ENCODE measurements at places on chromosomes 13 and 19. TPM values are rescaled to one million over a fixed set of nuclear protein-coding genes. Genes with fewer than 3 reads are reported as not detected.

GRCh38 chr19:7902796-7903243 is 857 bp upstream of the MAP2K7 start:
- peaks cover 20% of the 10 kb centered on the region for H3K4me1 ChIP-seq
- H3K4me3 ChIP-seq: peak overlapping the region; percentile 90
- peak overlapping the region; percentile 97 for H3K27ac ChIP-seq
- H3K27me3 ChIP-seq: no peaks in the 10 kb centered on the region

GRCh38 chr19:57802269-57802668 is 12.4 kb downstream of the ZNF552 start:
- H3K27ac ChIP-seq: no peak overlapping the region
- no peak overlapping the region for H3K4me3 ChIP-seq
- H3K27me3 ChIP-seq: no peaks in the 10 kb centered on the region
- peaks cover 13% of the 10 kb centered on the region for H3K4me1 ChIP-seq
- no peaks in the 10 kb centered on the region for H3K36me3 ChIP-seq

CLDND2 gene
- 0.57 TPM for total RNA-seq

- H3K27me3 ChIP-seq: no peaks in the 10 kb centered on the region
- H3K27ac ChIP-seq: no peak overlapping the region
- no peaks in the 10 kb centered on the region for H3K36me3 ChIP-seq
These were observed 1563.2 kb upstream of the MIR17HG start for GRCh38 chr13:89784161-89784809.

- H3K36me3 ChIP-seq: no peaks in the 10 kb centered on the region
- no peaks in the 10 kb centered on the region for H3K27me3 ChIP-seq
- H3K4me3 ChIP-seq: peak overlapping the region; percentile 90
- peaks cover 24% of the 10 kb centered on the region for H3K4me1 ChIP-seq
- peak overlapping the region; percentile 99 for H3K27ac ChIP-seq
These were observed 8.1 kb upstream of the ARRDC2 start for GRCh38 chr19:17999684-18000479.

- H3K27me3 ChIP-seq: no peaks in the 10 kb centered on the region
- H3K4me1 ChIP-seq: peaks cover 5% of the 10 kb centered on the region
- H3K27ac ChIP-seq: peak overlapping the region; percentile 34
These were observed 4.8 kb upstream of the ZNF253 start for GRCh38 chr19:19860756-19861390.

- H3K27me3 ChIP-seq: no peaks in the 10 kb centered on the region
- H3K4me1 ChIP-seq: no peaks in the 10 kb centered on the region
- DNase-seq: no peak
- no peak overlapping the region for H3K4me3 ChIP-seq
- H3K27ac ChIP-seq: no peak overlapping the region
- no peaks in the 10 kb centered on the region for H3K36me3 ChIP-seq
These were observed 73.3 kb upstream of the ATXN8OS start for GRCh38 chr13:70034286-70034685.

GRCh38 chr19:45496349-45496953 is 396 bp downstream of the RTN2 start:
- H3K36me3 ChIP-seq: peaks cover 2% of the 10 kb centered on the region
- H3K27ac ChIP-seq: peak overlapping the region; percentile 68
- peaks cover 37% of the 10 kb centered on the region for H3K4me1 ChIP-seq

DNA sequence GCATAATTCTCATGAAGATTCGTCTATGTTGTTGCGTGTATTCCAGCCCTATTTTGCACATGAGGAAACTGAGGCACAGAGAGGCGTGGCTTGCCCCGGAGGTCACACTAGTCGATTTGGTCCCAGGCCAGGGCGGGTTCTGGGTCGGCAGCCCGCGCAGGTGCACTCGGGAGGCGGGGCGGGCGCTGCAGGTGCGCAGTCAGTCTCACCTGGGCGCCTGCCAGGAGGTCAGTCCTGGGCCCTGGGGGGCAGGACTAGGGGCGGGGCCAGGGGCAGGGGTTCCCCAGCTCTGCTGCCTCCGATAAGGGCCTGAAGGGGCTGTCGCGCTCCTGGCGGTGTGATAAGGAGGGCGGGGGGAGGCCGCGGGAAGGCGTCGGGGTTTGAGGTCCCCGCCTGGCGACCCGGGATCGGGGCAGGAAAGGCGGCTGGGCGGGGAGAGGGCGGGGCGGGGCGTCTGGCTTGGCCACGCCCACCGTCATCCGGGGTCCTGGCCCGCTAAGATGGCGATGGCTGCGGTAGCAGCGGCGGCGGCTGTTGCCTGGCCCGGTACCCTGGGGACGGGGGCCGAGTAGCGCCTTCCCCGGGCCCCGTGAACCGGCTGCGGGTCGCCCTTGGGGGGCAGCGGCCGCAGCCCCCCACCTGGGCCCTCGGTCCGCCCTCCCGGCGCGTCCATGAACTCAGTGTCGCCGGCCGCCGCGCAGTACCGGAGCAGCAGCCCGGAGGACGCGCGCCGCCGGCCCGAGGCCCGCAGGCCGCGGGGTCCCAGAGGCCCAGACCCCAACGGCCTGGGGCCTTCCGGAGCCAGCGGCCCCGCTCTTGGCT is at the start of gene ATG4D:
ATG4D (plus strand) TSS at position 485 of the 822 bp plus-strand sequence; CDS start at position 672, 187 bp downstream.
- no peaks in the 10 kb centered on the region for H3K36me3 ChIP-seq
- peaks cover 15% of the 10 kb centered on the region for H3K27me3 ChIP-seq
- H3K4me1 ChIP-seq: peaks cover 13% of the 10 kb centered on the region
- peak within 1 kb of the TSS; percentile 87 for H3K27ac ChIP-seq

IGFL2 gene
- total RNA-seq: 0.72 TPM

- DNase-seq: no peak
- H3K36me3 ChIP-seq: no peaks in the 10 kb centered on the region
These were observed 149.5 kb downstream of the CACNA1A start for GRCh38 chr19:13356686-13357280.

DNA sequence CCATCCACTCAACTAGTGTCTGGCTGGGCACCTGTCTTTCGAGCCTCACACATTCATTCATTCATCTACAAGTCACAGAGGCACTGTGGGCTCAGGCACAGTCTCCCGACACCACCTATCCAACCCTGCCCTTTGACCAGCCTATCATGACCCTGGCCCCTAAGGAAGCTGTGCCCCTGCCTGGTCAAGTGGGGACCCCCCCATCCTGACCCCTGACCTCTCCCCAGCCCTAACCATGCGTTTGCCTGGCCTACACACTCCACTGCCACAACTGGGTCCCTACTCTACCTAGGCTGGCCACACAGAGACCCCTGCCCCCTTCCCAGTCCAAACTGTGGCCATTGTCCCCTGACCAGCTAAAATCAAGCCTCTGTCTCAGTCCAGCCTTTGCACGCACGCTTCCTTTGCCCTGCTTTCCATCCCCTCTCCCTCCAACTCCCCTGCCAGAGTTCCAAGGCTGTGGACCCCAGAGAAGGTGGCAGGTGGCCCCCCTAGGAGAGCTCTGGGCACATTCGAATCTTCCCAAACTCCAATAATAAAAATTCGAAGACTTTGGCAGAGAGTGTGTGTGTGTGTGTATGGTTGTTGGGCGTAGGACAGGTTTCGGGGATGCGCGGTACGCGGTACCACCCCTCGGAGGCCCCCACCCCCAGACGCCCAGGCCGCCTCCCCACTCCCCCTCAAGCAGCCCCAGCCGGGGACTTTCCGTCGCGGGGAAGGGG is 404 bp upstream of the IL27RA start:
- peaks cover 32% of the 10 kb centered on the region for H3K4me1 ChIP-seq
- H3K36me3 ChIP-seq: no peaks in the 10 kb centered on the region
- peak; percentile 75 for DNase-seq

SERPINE3 gene
- total RNA-seq: not detected

SGCG gene
- not detected for total RNA-seq

FAM124A gene
- total RNA-seq: 0.29 TPM

- H3K27me3 ChIP-seq: no peaks in the 10 kb centered on the region
- H3K27ac ChIP-seq: peak overlapping the region; percentile 32
- peaks cover 20% of the 10 kb centered on the region for H3K4me1 ChIP-seq
- no peaks in the 10 kb centered on the region for H3K36me3 ChIP-seq
- DNase-seq: no peak
These were observed 4.7 kb downstream of the ERF start for GRCh38 chr19:42250183-42250665.

DNA sequence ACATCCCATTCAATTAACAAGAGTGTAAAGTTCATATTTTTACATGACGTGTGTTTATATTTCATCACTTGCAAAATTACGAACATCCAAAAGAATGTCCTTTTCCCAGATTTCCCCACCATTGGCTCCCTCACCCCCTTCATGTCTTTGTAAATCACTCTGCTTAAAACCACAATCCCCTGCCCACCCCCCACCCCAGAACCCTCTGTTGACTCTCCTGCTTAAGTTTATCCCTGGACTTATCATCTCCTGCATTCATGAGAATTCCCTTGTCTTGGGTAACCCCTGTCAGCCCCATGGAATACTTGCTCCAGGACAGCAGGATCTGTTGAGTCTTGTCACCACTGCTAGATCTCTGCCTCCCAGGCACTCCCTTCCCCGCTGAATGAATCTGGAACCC is 109.9 kb downstream of the COL4A1 start:
- no peak for DNase-seq
- no peak overlapping the region for H3K27ac ChIP-seq
- H3K4me1 ChIP-seq: peaks cover 2% of the 10 kb centered on the region
- no peak overlapping the region for H3K4me3 ChIP-seq
- peaks cover 71% of the 10 kb centered on the region for H3K27me3 ChIP-seq
- no peaks in the 10 kb centered on the region for H3K36me3 ChIP-seq

FBN3 gene
- total RNA-seq: not detected

DNA sequence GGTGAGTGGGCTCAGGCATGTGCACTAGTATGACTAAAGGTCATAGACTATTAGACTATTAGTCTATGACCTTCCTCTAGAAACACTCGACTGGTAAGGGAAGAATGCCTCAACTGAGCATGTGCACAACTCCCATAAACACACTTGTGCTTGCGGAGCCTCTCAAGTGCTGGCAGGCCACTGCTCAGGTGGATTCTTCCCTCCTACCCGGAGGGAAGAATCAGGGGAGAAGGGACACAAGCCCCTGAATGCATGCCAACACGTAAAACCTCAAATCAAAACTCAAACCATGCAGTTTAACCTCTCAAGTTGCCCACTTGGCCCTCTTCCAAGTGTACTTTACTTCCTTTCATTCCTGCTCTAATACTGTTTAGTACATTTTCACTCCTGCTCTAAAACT is 287.6 kb upstream of the SGCG start:
- no peak overlapping the region for H3K4me3 ChIP-seq
- no peak overlapping the region for H3K27ac ChIP-seq
- DNase-seq: no peak
- peaks cover 9% of the 10 kb centered on the region for H3K27me3 ChIP-seq

DNA sequence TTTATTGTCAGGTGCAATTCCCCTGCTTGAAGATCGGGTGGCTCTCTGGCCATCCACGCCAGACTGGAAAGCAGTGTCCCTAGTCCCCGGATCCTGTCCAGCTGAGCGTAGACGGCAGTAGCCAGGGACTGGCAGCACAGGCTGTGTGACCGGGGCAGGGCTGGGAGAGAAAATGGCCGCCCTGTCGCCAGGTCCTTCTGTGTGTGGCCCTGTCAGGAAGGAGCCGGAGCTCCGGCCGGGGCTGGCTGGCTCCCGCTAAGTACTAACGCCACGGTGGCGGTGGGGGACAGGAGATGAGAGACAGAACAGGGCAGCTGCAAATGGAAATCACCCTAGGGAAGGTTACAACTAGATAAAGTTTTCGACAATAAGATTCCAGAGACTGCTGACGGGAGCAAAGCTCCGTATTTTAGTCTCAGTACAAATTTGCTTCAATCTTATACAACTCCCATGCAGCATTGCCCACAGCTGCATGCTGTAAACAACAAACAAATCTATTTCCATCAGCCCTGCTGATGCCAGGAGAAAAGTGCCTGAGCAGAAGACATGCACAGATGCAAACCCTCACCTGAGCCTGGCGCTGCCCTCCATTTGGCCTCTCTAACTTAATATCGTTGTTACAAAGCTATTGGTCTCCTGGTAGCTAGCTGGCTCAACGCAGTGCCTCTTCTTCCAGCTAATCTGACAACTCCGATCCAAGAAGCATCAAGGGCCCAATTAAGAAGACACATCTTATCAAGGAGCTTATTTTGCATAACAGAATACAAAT is 253.0 kb downstream of the TSHZ3 start:
- H3K36me3 ChIP-seq: no peaks in the 10 kb centered on the region
- no peak for DNase-seq
- H3K27me3 ChIP-seq: peaks cover 10% of the 10 kb centered on the region
- H3K4me3 ChIP-seq: no peak overlapping the region
- peaks cover 2% of the 10 kb centered on the region for H3K4me1 ChIP-seq
- no peak overlapping the region for H3K27ac ChIP-seq

DNA sequence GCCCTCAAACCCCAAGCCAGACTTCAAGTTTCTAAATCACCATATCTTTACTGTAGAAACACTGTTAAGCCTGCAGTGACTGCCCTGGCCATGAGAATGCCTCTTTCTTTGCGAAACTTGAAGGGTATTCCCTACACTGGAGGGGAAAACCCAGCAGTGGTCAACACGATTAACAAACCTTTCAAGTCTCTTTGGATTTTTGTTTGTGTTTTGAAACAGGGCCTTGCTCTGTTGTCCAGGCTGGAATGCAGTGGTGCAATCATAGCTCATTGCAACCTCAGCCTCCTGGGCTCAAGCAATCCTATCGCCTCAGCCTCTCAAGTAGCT is 17.4 kb upstream of the POMP start:
- H3K36me3 ChIP-seq: no peaks in the 10 kb centered on the region
- no peak for DNase-seq
- no peak overlapping the region for H3K4me3 ChIP-seq
- no peak overlapping the region for H3K27ac ChIP-seq
- peaks cover 3% of the 10 kb centered on the region for H3K4me1 ChIP-seq

- peaks cover 3% of the 10 kb centered on the region for H3K36me3 ChIP-seq
- H3K4me3 ChIP-seq: no peak overlapping the region
- no peak overlapping the region for H3K27ac ChIP-seq
- peaks cover 35% of the 10 kb centered on the region for H3K27me3 ChIP-seq
- no peaks in the 10 kb centered on the region for H3K4me1 ChIP-seq
- no peak for DNase-seq
These were observed 11.8 kb downstream of the VSTM2B start for GRCh38 chr19:29537601-29538000.

GRCh38 chr13:33272531-33273124 is 12.9 kb downstream of the STARD13 start:
- H3K27me3 ChIP-seq: peaks cover 33% of the 10 kb centered on the region
- H3K4me3 ChIP-seq: no peak overlapping the region
- peaks cover 2% of the 10 kb centered on the region for H3K36me3 ChIP-seq
- no peak overlapping the region for H3K27ac ChIP-seq

DNA sequence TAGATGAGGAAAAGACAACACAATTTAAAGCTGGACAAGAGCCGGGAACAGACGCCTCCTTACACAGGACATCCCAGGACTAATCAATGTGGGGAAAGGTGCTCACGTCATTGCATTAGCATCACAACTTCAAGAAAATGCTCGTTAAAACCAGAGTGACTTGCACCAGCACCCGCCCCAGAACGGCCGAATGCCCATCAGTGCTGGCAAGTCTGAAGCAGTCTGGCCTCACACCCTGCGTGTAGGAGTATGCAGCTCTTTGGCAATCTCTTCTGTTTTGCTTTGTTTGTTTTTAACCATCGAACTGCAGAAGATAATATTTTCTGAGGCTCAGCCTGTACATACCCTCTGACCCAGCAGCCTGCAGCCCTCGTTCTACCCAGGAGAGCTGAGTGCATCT is 44.8 kb upstream of the LDLR start:
- H3K4me1 ChIP-seq: peaks cover 10% of the 10 kb centered on the region
- no peak for DNase-seq
- peaks cover 10% of the 10 kb centered on the region for H3K36me3 ChIP-seq
- no peak overlapping the region for H3K4me3 ChIP-seq

Data from T-helper 17 cell (primary cell).